GM03348 (cell line): ENCODE measurements at places on chromosomes 7 and 10.
A peak's percentile ranks its signal among the peaks of the same experiment; 100 is the strongest.

DNA sequence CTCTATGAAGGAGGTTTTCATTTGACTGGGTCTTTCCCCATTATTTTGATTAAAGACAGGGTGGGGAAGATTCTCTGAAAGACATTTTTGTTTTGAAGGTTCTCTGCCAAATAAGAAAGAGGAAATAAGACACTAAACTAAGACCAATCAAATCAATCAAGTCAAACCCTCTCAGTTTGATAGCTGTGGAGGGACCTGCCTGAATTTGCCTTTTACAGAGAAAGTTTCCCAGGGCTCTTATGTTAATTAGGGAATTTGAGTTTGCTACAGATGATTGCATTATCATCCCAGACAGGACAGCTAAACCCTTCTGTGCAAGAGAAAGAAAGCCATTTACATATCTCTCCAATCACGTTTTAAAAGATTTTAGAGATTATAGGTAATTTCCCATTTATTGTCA, 80.0 kb downstream of the CSTF2T start:
- DNase-seq = no peak

DNA sequence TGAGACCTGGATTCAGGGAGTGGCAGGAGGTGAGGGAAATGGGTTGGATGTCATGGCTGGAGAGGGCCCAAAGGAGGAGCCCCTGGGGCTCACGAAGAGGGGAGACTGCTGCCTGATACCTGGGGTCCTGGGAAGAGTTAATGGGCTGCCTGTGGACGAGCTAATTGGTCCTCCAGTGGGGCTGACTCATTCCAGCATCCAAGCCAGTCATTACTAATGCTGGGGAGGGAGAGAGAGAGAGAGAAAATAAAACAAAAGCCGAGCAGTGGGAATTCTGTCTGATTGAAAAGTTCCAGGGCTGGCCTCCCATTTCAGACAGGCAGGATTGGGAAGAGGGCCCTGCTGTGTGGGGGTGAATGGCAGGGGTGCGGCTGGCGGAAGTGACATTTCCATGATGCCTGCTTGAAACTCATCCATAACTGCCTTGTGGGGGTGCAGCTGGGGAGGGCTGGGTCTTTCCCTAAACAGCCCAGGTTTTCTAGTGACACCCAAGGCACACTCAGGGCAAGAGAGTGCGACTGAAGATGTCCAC, 297.8 kb downstream of the RPS24 start:
- peak; percentile 83 for DNase-seq

GRCh38 chr10:116670706-116671105, 50.0 kb downstream of the PNLIPRP2 start:
- DNase-seq = no peak

GRCh38 chr10:14519785-14520184, 189.1 kb upstream of the FRMD4A start:
- DNase-seq = no peak

- DNase-seq = no peak
Measured at GRCh38 chr10:118246332-118247295, 95.5 kb downstream of the FAM204A start.

- no peak for DNase-seq
Measured at GRCh38 chr10:34189830-34190229, 625.3 kb downstream of the PARD3 start.

- no peak for DNase-seq
Measured at GRCh38 chr7:149764481-149765398, 8.6 kb downstream of the ZNF467 start.

GRCh38 chr7:124724507-124725192, 40.9 kb downstream of the GPR37 start:
- DNase-seq = no peak

DNA sequence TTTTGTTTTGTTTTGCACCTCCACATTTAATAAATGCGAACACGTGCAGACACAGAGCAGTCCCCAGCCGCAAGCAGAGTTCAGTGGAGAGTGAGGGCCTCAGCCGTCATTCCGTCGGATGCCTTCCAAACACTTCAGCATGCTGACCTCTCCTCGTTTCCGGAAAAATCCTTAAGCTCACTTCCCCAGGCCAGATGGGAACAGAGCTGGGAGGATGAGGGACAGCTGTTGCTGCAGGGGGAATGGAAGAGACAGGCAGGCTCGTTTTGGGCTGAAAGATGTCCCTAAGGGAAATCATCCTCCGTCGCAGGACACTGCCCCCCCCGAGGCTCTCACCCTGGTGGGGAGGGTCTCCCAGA, 17.2 kb upstream of the FGFR2 start:
- DNase-seq = no peak

GRCh38 chr10:94041206-94041605, 47.5 kb downstream of the PLCE1 start:
- DNase-seq = no peak

DNA sequence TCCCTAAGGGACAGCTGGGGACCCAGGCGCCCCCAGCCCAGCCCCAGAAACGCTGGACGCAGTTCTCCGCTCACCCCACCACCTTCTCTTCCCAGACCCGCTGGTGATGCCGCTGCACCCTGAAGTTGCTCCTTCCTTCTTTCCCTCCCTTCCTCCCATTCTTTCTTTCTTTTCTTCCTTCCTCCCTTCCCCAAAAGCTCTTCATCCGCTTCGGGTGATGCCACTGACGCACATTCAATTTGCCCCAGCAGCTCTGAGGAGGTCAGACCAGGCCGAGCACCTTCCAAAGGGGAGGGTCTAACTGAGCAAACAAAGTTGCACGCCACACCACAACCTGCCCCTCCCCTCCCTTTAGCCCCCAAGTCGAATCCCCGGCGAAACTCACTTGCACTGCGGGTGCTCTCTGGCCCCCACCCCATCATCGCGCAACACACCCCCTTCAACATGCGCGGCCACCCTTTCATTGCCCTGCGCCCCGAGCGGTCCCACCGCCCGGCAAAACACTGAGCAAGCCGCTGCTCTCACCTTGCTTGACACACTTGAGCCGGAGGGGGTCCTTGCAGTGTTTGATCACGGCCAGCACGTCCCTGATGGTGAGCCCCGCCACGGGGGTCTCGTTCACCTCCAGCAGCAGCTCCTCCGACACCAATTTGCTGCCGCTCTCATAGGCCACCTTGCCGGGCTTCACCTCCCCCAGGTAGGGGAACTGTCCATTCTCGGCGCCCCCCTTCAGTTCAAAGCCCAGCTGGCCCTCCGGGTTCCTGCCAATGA, 787 bp downstream of the MAGI2 start:
- DNase-seq = peak; percentile 37

GRCh38 chr10:86099542-86100334, 266.9 kb downstream of the GRID1 start:
- no peak for DNase-seq

DNA sequence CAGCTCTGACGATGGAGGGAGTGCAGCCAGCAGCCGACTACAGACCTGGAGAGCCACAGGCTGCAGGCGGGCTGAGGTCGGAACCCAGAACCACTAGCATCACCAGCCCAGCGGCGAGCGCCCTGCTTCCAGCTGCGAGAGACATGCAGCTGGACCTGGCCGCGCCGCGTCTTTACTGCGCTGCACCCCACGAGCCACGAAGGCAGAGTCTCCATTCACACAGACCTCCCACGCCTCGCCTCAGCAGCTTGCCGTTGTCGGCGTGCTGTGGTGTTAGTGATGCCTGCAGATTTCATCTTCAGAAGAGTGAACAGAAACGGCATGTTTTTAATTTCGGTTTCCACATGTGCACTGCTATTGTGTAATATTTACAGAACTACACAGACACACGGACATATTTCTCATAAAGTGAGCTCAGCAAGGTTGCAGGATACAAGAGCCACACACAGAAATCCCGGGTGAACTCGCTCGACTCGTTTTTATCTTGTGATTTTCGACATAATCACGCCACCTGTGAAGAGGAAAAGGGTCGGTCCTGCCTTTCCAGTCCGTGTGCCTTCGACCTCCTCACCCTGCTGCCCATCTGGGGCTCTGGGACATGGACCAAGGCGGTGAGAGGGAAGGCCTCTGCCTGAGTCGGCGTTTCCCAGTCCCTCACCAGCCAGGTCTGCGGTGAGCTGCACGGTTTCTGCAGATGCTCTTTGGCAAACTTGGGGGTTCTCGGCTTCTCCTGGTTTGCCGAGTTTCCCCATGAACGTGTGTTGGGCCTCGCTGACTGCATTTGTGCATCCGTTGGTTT, 252.2 kb downstream of the ELFN1 start:
- peak; percentile 81 for DNase-seq
